ENCODE measurements at places on chromosomes 1 and 21.

DNA sequence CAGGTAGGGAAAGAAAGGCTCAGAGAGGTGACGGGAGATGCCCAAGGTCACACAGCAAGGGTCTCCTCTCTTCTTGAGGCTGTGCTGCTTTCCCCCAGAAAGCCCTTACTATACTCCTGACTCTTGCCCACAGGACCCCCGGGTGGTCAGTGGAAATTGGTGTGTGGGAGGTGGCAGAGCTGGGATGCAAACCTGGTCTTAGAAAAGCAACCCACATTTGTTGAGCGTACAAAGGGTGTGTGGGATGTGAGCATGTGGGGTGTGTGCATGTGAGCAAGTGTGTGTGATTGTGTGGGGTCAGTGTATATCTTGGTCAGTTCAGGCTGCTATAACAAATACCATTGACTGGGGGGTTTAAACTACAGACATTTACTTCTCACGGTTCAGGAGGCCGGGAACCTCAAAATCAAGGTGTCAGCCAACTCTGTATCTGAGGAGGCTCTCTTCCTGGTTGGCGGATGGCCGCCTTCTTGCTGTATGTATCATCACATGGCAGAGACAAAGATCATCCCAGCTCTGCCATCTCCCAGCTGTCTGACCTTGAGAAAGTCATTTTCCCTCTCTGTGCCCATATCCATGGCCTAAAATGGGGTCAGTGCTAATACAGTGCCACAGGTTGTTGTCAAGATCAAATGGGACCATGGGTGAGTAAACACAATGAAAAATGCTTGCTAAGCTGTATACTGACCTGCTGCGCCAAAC, 268.5 kb downstream of the PTPRU start:
- no peak for DNase-seq

GRCh38 chr1:229186373-229187056, 84.4 kb upstream of the RAB4A start:
- DNase-seq = peak; percentile 15

DNA sequence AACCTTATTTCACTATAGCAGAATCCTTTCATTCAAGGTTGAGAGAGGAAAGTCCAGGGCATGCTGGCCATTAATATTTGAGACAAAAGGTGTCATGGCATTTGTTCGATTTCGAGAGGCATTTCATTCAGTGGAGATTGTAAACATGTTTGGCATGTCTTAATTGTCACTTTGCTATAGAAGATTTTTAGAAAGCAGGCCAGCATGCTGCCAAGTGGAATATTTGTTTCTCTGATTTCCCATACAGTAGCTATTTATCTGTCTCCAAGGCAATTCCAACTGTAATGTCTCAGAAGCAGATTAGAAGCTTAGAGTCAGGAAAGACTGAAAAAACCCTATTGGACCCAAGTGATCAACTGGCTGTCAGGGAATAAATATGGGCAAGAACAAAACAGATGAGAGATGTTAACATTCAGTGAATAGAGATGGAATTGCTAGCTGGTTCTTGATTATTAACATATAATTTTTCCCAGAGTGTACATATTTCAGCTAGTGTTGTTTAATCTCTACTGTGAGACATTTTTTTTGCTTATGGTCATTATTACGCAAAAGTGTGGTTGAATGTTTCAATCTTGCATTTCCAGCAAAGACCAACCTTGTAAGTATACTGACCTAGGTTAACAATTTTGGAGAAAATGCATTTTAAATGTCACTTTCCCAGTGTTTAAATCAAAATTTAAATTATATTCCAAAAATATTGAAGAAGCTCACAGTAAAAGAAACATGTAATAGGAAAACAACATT, 174.6 kb downstream of the KCNK2 start:
- no peak for DNase-seq

GRCh38 chr1:72018562-72018961, 263.8 kb downstream of the NEGR1 start:
- DNase-seq = no peak

DNA sequence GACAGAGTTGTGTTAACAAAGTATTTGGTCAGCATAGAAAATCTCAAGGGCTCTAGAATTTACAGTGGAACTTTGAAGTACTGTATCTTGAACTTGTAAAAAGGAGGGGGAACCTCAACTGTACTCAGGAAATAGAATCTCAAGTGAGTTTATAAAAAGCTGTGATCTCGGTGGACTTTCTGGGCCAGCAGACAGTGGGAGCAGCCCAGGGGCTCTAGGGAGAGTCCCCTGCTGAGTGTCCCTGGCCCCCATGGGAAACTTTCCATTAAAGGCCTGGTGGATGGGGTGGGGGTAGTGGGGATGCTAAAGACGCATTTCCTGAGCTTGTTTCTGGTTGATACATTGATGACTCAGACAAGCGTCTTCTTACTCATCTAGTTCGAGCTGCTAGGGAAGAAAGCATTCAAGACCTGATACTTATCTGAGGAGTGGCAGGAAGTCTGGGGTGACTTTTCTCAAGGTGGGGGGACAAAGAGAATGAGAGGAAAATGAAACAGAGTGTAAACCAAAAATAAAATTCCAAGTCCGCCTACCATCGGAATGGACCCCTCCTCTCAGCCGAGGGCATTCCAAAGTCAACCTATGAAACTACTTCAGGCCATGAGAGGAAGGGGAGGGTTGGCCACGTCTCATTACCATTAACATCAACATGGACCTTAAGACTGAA, 65.5 kb downstream of the NID1 start:
- DNase-seq = peak; percentile 79

DNA sequence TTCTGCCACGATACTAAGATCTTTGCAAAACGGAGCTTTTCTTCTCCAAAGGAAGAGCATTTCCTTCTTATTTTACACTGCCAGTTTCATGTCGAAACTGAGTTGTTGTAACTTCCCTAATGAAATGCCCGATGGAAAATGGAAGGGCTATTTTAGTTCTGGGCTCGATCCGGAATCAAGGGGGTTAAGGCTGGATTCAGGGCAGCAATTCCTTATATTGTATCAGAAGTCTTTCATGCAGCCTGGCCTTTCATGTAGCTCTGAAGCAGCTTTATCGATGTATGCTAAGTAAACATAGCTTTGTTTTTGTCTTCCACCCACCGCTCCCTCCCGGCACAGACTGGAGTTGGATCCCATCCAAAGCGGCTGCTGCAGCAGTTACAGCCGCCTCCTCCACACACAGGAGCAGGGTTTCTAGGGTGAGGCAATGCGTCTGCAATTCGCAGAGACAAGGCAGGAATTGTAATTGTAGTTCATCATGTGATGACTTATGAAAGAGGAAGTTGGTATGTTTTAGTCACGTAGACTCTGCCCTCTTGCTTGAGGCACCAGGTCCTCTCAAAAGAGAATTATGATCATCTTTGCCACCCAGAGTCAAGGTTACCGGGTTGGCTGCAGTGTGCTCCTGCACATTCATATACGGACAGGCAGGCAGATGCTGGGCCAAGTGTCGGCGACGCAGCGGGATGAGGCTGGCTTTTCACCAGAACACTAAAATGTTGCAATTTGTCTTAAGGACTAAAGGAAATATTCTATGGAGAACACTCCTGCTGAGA, 2.6 kb upstream of the IRF2BP2 start:
- DNase-seq = peak; percentile 69

DNA sequence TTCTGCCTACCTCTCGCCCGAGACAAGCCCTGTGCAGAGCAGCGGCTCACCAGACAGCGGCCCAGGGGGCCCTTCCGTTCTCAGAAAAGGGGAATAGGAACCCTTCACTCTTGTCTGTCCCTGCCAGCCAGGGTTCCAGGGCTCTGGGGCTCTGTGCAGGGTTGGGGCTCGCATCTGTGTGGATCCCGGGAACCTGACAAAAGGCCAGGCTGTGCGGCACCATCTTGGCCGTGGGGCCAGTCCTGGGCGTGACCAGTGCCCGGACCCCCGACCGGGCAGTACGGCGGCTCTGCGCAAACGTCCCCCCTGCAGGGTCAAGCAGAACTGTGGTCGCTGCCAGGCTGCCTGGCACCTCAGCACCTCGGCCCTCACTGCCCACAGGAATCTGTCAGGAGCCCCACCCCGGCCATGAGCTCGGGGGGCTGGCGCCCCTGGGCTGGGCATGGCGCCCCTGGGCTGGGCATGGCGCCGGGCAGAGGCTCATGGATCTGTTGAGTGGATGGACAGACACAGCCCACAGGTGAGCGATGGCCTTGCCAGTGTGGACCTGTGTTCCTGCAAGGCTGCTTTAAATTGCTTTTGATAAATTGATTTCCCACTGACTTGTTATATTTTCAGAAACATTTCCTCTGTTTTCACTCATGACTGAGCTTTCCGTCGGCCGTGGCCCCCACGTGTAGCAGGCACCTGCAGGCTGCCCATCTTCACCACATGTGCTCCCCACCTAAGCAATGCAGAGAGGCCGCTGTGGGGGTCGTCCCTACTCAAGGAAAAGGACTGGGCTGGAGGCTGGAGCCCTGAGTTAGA, 59.0 kb downstream of the SLX9 start:
- no peak for DNase-seq

DNA sequence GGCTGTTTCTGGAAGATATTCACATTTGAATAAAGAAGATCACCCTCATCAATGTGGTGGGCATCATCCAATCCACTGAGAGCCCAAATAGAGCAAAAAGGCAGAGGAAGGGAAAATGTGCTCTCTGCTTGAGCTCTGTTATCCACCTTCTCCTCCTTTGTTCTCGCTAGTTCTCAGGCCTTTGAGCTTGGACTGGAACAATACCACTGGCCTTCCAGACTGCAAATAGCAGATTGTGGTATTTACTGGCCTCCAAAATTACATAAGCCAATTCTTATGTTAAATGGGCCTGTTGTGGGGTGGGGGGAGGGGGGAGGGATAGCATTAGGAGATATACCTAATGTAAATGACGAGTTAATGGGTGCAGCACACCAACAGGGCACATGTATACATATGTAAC, 219.3 kb downstream of the C1orf94 start:
- no peak for DNase-seq
